ENCODE measurements at places on chromosomes 1 and 21.

DNA sequence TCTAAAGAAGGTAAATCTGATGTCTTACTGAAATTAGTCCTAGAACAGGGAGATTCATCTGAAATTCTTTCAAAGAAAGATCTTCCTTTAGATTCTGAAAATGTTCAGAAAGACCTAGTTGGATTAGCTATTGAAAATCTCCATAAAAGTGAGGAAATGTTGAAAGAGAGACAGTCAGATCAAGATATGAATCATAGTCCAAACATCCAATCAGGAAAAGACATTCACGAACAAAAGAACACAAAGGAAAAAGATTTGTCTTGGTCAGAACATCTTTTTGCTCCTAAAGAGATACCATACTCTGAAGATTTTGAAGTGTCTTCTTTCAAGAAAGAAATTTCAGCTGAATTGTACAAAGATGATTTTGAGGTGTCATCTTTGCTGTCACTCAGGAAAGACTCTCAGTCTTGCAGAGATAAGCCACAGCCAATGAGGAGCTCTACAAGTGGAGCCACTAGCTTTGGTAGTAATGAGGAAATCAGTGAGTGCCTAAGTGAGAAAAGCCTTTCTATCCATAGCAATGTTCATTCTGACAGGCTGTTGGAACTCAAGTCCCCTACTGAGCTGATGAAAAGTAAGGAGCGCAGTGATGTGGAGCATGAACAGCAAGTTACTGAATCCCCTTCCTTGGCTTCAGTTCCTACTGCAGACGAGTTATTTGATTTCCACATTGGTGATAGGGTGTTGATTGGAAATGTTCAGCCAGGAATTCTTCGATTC is 61.6 kb upstream of the QSOX1 start:
- DNase-seq, result no peak

GRCh38 chr1:8256321-8256720 is 61.6 kb upstream of the SLC45A1 start:
- no peak for DNase-seq

DNA sequence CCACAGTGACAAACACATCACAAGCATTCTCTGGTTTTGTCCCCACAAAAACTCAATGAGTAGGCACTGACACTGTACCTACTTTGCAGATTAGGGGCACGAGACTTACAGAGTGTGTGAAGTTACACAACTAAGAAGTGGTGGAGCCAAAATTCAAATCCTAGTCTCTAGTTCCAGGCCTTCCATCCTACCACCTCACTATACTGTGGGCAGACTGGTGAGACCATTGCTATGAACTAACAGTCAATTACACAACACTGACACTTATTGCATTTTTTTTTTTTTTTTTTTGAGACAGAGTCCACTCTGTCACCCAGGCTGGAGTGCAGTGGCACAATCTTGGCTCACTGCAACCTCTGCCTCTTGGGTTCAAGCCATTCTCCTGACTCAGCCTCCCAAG is 71.4 kb downstream of the KCNN3 start:
- DNase-seq, result no peak

DNA sequence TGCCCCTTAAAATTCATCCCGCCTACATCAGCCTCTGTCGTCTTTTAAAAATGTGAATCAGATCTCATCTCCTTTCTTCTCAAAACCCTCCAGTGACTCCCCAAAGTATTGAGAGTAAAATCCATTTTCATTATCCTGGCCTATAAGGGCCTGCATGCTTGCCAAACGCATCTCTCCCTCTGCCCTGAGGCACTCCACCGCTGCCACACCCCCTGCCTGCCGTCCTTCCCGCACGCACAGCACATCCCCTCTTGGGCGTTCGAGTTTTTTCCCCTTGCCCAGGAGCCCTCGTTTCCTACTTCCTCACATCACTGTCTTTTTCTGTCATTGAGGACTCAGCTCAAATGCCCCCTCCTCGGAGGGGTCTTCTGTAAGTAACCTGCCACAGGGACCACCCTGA is 53.3 kb upstream of the MTR start:
- no peak for DNase-seq

- no peak for DNase-seq
Observed at GRCh38 chr1:22431965-22432364, 19.7 kb upstream of the ZBTB40 start.

DNA sequence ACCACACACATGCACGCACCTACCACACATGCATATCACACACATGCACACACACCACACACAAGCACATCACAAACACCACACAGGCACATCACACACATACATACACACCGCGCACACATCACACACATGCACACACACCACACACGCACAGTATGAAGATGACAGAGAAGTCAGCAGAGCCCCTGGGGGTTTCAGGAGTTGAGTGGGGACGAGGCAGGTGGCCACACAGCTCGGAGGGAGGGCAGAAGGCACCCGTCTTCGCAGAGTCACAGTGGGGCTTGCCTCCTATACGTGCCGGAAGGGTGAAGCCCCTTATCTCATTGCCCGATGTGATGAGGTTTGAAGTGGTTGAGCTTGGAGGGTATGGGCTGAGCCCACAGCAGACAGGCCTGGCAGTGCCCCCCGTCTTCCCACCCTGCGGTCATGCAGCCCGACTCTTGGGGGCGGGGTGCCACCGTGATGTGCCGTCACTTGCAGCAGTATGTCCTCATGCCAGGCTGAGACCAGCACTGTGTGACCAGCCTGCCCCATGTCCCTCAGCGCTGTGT is 9.9 kb downstream of the PDE9A start:
- no peak for DNase-seq

- DNase-seq, result no peak
Observed at GRCh38 chr1:25049190-25049589, 119.1 kb upstream of the RUNX3 start.

GRCh38 chr1:8782001-8782620 is 35.3 kb downstream of the RERE start:
- no peak for DNase-seq

GRCh38 chr1:152225678-152226077 is 1.7 kb upstream of the HRNR start:
- no peak for DNase-seq

GRCh38 chr1:89545264-89546038 is 20.8 kb downstream of the LRRC8B start:
- no peak for DNase-seq

DNA sequence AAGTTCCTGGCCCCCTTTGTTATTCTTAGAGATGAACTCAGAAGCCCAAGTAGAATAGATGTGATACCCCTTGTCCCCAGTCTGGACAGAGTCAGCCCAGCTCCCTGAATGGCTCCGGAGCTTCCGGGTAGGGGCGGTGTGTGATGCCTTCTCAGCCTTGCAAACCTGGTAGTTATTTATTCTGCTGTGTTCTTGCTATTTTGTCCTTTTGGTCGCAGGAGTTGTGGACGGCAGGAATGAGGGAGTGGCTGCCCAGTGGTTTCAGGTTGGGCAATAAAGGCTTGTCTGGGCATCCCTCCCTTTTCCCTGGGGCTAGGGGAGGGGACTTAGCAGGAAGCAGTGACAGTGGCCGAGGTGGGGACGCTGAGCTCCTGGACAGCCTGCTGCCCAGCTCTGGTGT is 2.8 kb downstream of the PTPRU start:
- no peak for DNase-seq

DNA sequence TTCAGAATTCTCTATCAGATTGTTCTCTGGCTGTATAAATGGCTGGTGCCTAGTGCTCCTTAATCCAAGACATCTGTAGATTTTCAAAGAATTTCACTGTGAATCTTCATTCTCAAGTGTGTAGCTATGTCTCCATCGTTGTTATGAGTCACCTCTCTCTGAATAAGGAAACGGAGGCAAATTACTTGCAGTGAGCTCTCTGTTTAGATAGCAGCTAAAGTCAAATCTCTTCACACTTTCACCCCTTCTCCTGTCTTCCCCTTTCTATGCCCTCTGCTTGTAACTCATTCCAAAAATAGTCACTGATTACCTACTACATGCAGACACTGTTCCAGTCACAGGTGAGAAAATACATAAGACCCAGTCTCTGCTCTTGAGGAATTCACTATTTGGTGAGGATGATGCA is 39.7 kb downstream of the CHML start:
- no peak for DNase-seq

DNA sequence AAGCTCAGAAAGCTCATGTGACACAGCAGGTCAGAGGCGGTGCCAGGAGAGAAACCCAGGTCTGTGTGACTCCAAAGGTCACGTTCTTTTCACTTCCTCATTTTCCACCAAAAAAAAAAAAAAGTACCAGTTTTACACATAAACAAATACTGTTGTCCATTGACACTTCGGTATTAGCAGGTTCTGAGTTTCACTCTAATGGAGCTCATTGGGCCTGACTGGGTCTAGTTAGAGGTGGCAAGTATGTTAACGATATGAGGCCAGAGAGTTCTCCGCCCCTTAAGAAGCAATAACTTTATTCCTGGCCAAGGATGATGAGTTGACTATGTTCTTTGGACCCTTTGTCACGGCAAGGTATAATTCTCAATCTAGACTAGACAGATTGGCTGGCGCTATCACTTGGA is 30.0 kb upstream of the SDE2 start:
- no peak for DNase-seq

GRCh38 chr1:9465640-9466039 is 73.6 kb upstream of the SLC25A33 start:
- no peak for DNase-seq

GRCh38 chr1:223009406-223009805 is 133.6 kb downstream of the TLR5 start:
- DNase-seq, result no peak

DNA sequence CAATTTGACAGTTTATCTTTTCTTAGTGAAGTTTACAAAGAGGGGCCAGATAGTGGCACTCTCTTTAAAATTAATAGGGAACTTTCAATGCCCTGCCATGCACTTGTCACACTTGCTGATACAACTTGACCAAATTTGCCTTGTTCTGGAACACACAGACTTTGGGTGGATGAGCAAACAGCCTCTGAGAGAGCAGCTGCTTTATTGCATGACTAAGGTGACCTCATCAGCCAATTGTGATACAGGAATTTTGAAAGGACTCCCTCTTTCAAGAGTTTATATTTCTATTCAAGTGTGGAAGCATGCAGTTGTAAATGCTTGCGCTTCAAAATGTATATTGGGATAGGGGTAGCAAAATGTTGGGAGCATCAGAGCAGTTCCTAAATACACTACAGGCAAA is 2.1 kb upstream of the RGS1 start:
- DNase-seq, result no peak

GRCh38 chr1:185050823-185051451 is 5.6 kb downstream of the RNF2 start:
- no peak for DNase-seq

- no peak for DNase-seq
Observed at GRCh38 chr1:167169642-167170041, 51.0 kb upstream of the POU2F1 start.

- no peak for DNase-seq
Observed at GRCh38 chr1:36286802-36287201, 19.4 kb upstream of the SH3D21 start.

DNA sequence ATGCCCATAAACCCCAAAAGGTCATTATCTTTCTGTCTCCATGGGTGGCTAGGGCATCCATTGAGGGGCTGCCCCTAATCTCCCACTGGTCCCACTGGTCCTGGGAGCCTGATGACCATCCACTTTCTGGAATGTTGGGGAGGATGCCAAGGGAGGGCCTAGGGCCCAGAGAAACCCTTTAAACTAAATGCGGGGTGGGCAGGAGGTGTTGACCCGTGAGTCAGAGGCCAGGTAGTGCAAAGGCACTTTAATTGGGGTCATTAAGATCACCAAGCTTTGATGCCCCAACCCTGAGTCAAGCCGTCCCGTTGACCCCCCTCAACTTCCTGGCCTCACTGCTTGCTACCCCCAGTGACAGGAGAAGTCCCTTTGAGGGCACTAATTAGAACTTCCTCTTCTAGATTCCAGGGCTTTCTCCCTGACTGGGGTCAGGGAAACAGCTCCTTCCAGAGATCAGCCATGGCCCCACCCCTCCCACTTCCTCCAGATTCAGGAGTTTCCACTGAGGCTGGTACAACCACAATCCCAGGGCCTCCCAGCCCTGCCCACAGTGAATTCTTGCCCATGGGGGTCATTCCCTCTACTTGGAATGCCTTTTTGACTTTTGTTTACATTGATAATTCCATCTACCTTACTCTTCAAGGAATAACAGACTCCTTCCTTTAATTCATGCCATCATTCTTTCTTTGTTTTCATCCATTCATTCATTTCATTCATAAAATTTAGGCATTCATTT is 15.5 kb upstream of the SERINC2 start:
- no peak for DNase-seq

- DNase-seq, result no peak
Observed at GRCh38 chr1:218330043-218330623, 15.0 kb upstream of the TGFB2 start.

DNA sequence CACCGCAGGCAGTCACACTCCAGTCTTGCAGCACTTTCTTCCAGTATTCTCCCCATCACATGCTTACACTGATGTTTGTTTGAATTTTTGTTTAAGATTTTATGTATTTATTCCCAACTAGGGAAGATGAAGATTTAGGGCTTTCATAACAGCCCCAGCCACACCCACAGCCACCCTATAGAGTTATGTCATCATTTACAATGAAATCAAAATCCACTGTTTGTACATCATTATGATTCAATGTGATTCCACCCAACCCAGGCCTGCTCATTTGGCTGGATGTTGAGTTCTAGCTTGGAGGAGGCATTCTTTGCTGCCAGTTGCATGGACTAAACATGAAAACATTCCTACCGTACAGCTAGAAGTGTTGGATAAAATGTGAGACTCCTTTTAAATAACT is 35.8 kb downstream of the RIPK4 start:
- DNase-seq, result no peak

DNA sequence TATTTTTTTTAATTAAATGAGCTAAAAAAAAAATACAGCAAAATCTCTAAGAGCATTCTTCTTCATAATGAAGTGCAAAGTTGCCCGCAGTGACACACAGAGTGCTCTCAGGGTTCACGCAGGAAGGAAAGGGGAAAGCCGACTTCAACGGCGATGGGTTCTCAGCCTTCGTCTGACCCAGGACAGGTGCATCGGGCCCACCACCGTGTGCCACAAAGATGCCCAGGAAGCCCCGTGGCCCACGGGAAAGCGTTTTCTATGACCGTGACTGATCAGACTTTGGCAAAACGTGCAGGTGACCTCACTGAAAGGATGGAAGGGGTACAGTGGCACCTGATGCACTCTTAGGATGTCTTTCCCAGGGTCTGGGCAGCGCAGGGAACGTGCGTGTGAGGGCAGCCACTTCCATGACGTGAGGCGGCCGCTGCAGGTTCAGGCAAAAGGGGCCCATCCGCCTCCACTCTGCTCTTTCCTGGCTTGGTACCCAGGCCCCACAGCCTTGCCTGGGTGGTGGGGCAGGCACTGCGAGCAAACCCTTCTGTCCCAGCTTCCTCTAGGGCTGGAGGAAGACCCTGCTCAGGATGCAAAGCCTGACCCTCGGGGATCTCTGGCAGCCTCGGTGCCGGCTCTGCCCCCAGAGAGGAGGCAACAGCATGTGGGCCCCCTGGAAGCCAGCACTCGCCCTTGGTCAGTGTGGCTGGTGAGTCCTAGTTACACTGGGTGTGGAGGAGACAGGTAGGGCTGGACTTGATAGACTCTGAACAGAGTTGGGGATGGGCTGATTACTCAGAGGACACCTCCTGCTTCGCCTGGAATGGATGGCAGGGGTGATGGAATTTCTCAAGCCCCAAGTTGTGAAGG is 8.3 kb downstream of the LRRC47 start:
- no peak for DNase-seq

- peak; percentile 46 for DNase-seq
Observed at GRCh38 chr1:244796719-244797406, 38.6 kb upstream of the COX20 start.
